ENCODE measurements at places on chromosomes 2 and 18. TPM values are rescaled to one million over a fixed set of nuclear protein-coding genes. Genes with fewer than 3 reads are reported as not detected.
A peak's percentile ranks its signal among the peaks of the same experiment; 100 is the strongest.

Gene NCK2
- 30.8 TPM for total RNA-seq

Gene CIB4
- total RNA-seq: not detected

Gene C1GALT1C1L
- total RNA-seq: 4.6 TPM

Gene OTOS
- not detected for total RNA-seq

Gene FRZB
- total RNA-seq: 0.15 TPM

Gene SERPINB12
- total RNA-seq: not detected

Gene CCDC68
- 2.9 TPM for total RNA-seq

Gene TUBB8B
- not detected for total RNA-seq

Gene INO80B
- total RNA-seq: 34.2 TPM

GRCh38 chr2:124756048-124756447, 731.0 kb downstream of the CNTNAP5 start:
- DNase-seq: no peak
- no peaks in the 10 kb centered on the region for H3K27me3 ChIP-seq
- no peak overlapping the region for H3K27ac ChIP-seq
- H3K36me3 ChIP-seq: no peaks in the 10 kb centered on the region
- H3K4me1 ChIP-seq: no peaks in the 10 kb centered on the region

GRCh38 chr2:122545821-122546220, 790.4 kb downstream of the TSN start:
- H3K4me1 ChIP-seq: no peaks in the 10 kb centered on the region
- H3K4me3 ChIP-seq: no peak overlapping the region
- H3K36me3 ChIP-seq: no peaks in the 10 kb centered on the region
- DNase-seq: no peak
- H3K27me3 ChIP-seq: no peaks in the 10 kb centered on the region

DNA sequence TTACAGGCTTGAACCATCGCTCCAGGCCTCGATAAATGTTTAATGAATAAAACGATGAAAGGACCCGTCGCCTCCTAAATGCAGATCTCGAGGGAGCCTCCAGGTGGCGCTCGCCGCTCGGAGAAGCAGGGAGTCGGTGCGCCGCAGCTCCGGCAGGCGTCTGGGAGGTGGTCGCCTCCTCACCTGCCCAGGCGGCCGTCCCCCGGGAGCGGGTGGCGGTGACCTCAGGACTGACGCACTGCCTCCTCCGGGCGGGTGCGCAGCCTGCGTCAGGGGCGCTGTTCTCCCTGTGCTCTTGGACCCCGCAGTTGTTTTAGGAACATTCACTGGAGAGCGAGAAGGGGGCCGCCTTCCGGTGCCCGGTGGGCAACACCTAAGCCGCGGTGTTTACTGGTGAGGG, 38.6 kb upstream of the POLE4 start:
- no peak overlapping the region for H3K27ac ChIP-seq
- DNase-seq: peak; percentile 42
- H3K4me1 ChIP-seq: peaks cover 30% of the 10 kb centered on the region

- H3K36me3 ChIP-seq: no peaks in the 10 kb centered on the region
- DNase-seq: no peak
- H3K27ac ChIP-seq: no peak overlapping the region
Observed at GRCh38 chr2:158760887-158761286, 34.2 kb upstream of the DAPL1 start.

GRCh38 chr2:55672630-55673029, 21.0 kb downstream of the PNPT1 start:
- H3K4me1 ChIP-seq: no peaks in the 10 kb centered on the region
- no peak overlapping the region for H3K4me3 ChIP-seq
- no peaks in the 10 kb centered on the region for H3K27me3 ChIP-seq
- no peak for DNase-seq
- no peak overlapping the region for H3K27ac ChIP-seq

GRCh38 chr18:70627182-70627802, 338.4 kb downstream of the SOCS6 start:
- H3K4me3 ChIP-seq: no peak overlapping the region
- no peaks in the 10 kb centered on the region for H3K36me3 ChIP-seq
- H3K27me3 ChIP-seq: no peaks in the 10 kb centered on the region
- H3K27ac ChIP-seq: no peak overlapping the region
- no peaks in the 10 kb centered on the region for H3K4me1 ChIP-seq

DNA sequence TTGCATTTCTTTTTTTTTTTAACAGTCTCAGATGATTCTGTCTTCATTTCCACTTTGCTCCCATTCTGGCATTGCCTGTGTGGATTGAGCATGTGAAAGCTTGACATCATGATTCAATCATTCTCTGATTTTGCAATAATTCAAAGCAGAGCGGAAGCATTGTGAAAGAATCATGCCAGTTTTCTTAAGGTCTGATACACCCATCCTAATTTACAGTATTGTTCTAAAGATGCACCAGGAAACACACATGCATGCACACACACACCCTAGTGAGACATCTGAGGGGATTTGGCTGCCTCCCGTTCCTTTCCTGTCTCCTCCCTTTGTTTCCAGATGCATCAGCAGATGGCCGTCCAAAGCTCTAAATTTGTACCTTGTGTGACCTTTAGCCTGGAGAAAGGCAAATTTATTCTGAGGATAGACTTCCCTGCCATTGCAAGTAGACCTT, 97.3 kb downstream of the FMNL2 start:
- no peak overlapping the region for H3K4me3 ChIP-seq
- H3K36me3 ChIP-seq: 0 out of 2 replicates have a peak, but pooled peaks cover 5% of the 10 kb centered on the region
- H3K27ac ChIP-seq: peak overlapping the region; percentile 85
- peaks cover 30% of the 10 kb centered on the region for H3K4me1 ChIP-seq

GRCh38 chr2:197136452-197136851, 174.1 kb downstream of the ANKRD44 start:
- no peaks in the 10 kb centered on the region for H3K36me3 ChIP-seq
- H3K27me3 ChIP-seq: no peaks in the 10 kb centered on the region

GRCh38 chr2:24435391-24436316, 55.4 kb upstream of the NCOA1 start:
- no peak for DNase-seq
- H3K27me3 ChIP-seq: no peaks in the 10 kb centered on the region
- H3K4me1 ChIP-seq: no peaks in the 10 kb centered on the region
- no peaks in the 10 kb centered on the region for H3K36me3 ChIP-seq
- H3K4me3 ChIP-seq: no peak overlapping the region

- 0 out of 2 replicates have a peak, but pooled peaks cover 10% of the 10 kb centered on the region for H3K27me3 ChIP-seq
- no peak overlapping the region for H3K27ac ChIP-seq
- no peak for DNase-seq
- H3K36me3 ChIP-seq: no peaks in the 10 kb centered on the region
Observed at GRCh38 chr2:125961739-125962138, 694.2 kb upstream of the GYPC start.

DNA sequence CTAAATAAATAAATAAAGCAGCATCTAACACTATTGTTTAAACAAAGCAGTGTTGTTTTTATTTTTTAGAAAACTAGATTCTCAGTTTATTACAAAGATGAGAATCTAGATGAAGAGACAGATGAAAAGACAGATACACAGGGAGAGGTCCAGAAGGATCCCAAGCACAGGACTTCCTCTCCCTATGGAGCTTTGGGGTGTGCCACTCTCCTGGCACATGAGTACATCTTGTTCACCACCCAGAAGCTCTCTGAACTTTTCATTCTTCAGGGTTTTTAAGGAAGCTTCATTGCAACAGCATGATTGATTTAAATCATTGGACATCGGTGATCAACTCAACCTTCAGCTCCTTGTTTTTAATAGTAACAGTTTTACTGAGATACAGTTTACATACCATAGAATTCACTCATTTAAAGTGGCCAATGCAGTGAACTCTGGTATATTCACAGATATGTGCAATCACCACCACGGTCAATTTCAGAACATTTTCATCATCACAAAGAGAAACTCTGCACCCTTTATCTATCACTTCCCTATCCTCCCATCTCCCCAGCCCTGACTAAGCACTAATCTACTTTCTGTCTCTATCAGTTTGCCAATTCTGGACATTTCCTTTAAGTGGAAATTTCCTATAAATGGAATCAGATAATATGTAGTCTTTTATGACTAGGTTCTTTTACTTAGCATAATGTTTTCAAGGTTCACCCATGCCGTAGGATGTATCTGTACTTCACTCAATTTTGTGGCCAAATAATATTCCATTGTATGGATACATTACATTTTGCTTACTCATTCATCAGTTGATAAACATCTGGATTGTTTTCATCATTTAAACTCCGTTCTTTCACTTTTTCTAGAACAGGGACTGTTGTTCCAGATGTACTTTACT, 62.3 kb upstream of the ZFP36L2 start:
- no peak for DNase-seq
- peaks cover 48% of the 10 kb centered on the region for H3K36me3 ChIP-seq
- no peak overlapping the region for H3K4me3 ChIP-seq
- peaks cover 9% of the 10 kb centered on the region for H3K4me1 ChIP-seq
